A673 (cell line): ENCODE measurements at places on chromosomes 3 and 15. TPM values are rescaled to one million over a fixed set of nuclear protein-coding genes. Genes with fewer than 3 reads are reported as not detected.

The SLC51A gene
- total RNA-seq = not detected in 2 replicates

- peak; percentile 3 for DNase-seq
Measured at GRCh38 chr3:104206925-104207324, 1159.8 kb upstream of the ALCAM start.

DNA sequence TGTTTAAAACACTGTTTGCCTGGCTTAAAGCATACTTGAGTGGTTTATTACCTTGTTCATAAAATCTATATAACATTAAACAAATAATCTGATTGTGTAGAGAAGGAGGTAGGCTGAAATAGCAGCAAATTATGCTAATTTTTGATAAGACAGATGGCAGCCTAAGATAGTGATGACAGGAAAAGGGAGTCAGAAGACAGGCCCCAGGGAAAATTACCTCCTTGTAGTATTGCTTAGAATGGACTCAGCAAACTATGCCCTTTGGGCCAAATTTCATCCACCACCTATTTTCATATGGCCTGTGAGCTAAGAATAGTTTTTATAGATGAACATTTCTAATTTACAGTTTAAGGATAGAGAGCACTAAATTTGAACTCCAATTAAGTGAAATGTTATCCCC is 37.8 kb downstream of the CHD2 start:
- no peak for DNase-seq

The SLC22A14 gene
- 0.22 and 0.26 TPM in 2 replicates for total RNA-seq

DNA sequence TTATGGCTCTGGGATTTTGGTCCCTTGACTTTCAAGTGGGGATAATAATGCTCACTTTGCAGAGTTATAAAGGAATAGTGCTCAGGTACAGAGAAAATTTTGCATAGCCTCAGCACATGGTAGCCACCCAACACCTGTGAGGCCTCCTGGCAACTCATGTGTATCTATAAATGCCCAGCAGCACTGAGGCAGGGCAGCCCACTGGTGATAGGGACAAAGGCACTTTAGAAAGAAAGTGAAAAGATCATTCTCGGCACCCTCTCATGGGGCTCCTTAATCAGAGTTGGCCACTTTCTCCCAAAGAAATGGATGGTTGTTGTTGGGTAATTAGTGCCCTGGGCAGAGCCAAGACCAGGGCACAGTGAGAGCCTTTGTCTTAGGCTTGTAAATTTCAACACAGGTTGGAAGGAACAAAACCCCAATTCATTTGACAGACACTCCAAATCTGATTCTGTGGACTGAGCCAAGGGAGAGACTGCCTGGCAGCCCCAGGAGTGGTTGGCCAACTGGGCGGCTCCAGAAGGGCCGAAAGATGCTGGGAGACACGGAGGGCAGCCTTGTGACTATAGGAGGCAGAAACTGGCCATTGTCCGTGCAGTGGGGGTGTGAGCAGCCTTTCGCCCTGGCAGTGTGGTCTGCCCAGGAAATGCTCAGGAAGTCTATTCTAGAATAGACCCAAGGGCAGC is 213.2 kb upstream of the RGMA start:
- DNase-seq = no peak

GRCh38 chr15:43370975-43371974 is at the start of the genes TUBGCP4 and ZSCAN29:
TUBGCP4 (plus strand) TSS chr15:43371101; CDS start chr15:43371355, 254 bp downstream.
ZSCAN29 (minus strand) TSS chr15:43371043; CDS start chr15:43369913, 1,130 bp downstream.
- DNase-seq = peak; percentile 91

The STAB1 gene
- 0.41 TPM in 1 of 2 replicates, not detected in the other for total RNA-seq

The GRK7 gene
- not detected in 2 replicates for total RNA-seq

DNA sequence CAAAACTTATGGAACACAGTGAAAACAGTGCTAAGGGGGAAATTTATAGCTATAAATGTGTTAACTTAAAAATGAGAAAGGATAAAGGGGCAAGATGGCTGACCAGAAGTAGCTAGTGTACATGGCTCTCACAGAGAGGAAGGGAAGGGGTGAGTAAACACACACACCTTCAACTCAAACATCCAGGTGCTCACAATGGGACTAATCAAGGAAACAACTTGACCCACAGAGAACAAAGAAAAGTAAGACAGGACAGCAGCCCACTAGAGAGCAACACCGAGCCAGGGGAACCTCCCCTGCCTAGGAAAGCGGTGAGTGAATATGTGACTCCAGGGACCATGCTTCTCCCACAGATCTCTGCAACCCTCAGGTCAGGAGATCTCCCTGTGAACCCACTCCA is 85.0 kb upstream of the UBP1 start:
- DNase-seq = no peak

The RTP2 gene
- not detected in 2 replicates for total RNA-seq
